ENCODE measurements at places on chromosomes 1 and 21. TPM values are rescaled to one million over a fixed set of nuclear protein-coding genes. Genes with fewer than 3 reads are reported as not detected.

DNA sequence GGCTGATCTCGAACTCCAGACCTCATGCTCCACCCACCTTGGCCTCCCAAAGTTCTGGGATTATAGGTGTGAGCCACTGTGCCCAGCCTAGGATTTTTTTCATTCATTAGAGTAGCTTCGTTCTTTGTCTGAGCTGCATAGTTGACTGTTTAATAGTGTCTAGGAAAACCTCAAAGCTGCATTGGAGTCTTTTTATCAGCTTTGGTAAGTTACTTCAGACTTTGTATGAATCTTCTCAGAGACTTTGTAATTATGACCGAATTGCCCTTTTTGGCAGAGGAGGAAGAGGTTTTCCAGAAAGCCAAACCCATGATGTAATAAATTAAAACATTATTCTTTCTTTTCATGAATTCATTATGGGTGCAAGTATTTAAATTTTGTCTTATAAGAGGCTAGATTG lies 5.1 kb downstream of the DNAJB4 start:
- DNase-seq, result no peak

DNA sequence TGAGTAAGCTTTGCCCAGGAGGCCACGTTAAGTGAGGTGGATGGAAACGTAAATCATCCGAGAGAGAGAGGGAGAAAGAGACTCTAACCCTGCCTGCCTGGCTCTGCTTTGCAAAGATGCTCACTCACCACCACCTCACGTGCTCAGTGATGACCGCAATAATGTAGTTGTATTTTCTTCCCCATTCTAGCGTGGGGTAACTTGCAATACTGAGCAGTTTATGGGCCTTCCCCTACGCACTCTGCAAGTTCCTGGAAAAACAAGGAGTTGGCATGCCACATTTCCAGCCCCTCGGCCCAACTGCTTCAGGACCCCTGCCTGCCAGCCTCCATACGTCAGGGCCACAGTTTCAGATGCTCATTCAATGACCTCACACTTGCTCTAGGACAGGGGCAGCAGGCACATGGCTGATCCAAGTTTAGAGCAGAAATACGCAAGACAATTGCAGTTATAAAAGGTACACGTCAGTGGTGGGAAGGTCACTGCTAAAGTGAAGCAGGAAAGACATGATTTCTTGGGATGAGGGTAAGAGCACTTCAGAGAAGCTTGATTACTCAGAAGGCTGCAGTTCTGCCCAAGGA lies 112.5 kb upstream of the RAB4A start:
- DNase-seq, result no peak

- DNase-seq, result no peak
Observed at GRCh38 chr1:12552111-12552888, 65.7 kb downstream of the DHRS3 start.

Gene CA6
- total RNA-seq, result 2.5 TPM

- no peak for DNase-seq
Observed at GRCh38 chr21:34909492-34910292, 139.4 kb downstream of the RUNX1 start.

DNA sequence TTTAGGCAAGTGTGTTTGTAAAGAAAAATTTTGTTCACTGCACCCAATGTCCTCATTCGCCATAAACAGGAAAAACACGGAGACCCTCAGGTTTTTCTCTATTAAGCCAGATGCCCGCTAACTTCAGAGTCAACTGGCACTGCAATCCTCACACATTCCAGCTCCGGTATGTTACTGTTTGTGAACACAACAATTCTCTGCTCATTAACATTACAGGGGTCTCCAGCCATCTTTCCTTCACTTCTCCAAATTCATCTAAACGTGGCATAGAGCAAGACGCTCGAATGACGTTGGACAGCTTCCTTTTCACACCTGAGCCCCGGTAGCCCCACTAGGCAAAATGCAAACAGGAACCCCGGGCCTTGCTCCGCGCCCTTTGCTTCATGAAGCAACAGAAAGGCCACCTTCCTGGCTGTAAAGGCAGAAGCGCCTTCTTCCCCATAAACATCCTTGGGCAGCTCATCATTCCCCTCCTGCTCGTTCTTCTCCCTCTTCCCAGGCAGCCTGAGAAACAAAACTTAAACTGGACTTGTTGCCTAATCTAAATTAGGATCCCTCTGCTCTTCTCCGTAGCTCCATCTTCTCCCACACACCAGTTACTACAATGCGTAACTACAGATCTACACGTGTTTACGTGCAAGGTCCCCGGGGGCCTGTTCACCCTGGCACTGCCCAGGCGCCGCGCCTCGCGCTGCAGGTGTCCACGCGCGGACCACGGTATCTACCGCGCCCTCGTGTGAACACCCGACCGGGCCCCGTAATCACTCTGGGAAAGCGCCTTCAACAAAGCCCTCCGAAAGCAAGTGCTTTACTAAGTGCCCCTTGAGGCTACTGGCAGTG lies 1.2 kb downstream of the LBR start:
- DNase-seq, result no peak

DNA sequence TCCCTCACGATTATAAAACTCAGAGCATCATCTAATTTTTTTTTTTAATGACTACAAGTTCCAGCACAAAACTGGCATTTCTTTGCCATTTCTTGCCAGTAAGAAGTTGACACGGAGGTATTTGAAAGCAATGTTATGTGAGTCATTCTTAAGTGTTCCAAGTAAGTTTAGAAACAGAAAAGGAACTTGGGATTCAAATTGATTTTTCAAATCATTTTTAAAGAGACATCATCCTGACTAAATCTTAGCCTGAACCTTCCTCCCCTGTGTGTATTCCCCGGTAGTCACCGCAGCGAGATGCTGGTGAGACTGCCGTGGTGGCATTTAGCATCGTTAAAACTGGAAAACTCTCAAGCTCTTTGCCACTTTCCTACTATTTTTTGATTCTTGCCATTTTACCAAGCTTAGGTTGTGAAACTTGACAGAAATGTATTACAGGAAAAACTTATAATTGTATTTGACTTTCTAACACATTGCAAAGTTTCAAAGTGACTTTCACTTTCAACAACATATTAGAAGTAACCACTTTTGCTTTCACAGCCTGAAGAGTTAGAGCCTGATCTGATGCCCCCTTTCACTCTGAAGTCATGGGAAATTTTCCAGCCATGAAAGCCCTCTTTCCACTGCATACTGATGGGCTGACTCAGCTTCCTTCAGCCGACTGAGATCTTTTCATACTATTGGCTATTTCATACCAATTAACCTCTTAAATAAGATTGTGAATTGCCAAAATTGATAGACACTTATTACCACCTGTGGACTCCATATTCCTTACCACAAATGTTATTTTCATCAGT lies 61.4 kb downstream of the OLFML2B start:
- DNase-seq, result no peak

GRCh38 chr1:21904704-21905520 lies 32.2 kb downstream of the HSPG2 start:
- DNase-seq, result no peak
